Glutamatergic neuron (in vitro differentiated cells): ENCODE measurements at places on chromosomes 13 and 19. TPM values are rescaled to one million over a fixed set of nuclear protein-coding genes. Genes with fewer than 3 reads are reported as not detected.

MUC16 gene
- not detected for total RNA-seq

ZNF442 gene
- total RNA-seq = 1.2 TPM

SHD gene
- 254 TPM for total RNA-seq

ZNF471 gene
- 18.7 TPM for total RNA-seq

DNA sequence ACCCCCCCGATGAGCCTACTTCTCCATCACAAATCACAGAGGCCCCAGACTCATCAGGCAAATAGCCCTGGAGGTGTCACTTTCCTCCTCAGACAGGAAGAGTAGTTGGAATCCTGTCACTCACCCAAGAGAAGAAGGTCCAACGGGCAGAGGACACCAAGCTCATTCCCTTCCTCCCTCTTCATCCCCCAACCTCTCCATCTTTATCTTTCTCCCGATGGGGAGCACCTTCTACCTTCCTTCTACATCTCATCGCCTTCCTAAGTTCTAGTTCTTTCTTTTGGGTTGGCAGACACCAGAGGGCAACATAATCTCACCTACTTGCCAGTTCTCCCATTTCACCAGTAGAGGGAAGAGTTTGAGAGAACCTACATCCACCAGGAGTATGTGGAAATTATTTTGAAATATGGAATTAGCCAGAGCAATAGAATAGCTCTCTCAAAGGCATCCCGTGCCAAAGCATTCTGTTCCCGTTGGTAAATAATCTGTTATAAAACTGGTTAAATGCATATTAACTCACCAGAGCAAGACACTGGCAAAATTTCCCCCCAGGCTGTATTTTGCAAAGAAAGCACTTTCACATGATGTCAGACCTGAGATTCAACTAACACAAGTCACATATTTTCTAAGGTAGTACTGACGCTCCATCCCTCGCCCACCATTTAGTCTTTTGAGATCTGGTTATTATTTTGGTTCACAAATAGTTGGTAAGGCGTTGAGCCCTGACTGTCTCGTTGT lies 55.0 kb downstream of the ZIC5 start:
- DNase-seq = no peak

- no peak for DNase-seq
Measured at GRCh38 chr19:29926801-29927200, 15.2 kb upstream of the URI1 start.

GRCh38 chr13:37138926-37139325 lies 33.5 kb upstream of the CSNK1A1L start:
- DNase-seq = no peak

GRCh38 chr13:46386392-46387063 lies 524 bp downstream of the RUBCNL start:
- DNase-seq = no peak

DNA sequence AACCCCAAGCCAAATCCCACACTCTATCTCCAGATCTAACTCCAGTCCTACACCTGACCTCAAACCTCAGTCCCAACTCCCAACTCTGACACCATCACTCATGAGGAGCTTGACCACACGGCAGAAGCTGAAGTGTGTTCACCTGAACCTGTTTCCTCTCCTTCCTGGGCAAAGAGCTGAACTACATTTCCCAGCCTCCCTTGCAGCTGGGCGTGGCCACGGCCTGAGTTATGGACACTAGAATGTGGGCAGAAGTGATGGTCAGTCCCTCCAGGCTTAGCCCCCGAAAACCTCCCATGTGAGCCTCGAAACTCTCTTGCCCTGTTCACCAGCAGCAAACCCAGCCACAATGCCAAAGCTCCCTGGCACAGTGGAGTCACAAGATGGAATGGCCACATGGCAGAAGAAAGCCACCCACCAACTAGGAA lies 19.5 kb upstream of the MEIS3 start:
- peak; percentile 49 for DNase-seq

GRCh38 chr13:87792878-87793277 lies 121.7 kb downstream of the SLITRK5 start:
- no peak for DNase-seq

DNA sequence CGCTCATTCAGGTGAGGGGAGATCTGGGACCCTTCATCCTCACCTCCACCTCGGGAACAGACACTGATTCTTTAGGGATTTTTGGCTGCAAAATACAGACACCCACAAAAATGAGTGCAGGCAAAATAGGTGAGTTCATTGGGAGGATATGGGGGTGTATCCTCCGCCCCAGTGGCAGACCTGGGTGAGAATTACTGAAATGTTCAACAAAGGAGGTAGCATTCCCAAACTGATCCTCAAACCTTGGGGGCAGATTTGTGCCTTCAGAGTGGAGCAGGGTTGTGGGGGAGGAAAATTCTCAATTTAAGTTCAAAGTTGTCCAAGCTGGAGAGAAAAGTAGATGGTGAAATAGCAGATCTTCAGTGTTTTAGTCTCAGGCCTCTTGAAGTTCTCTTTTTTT lies 31.3 kb upstream of the SIN3B start:
- no peak for DNase-seq

ZNF497 gene
- total RNA-seq = 3.5 TPM

DNA sequence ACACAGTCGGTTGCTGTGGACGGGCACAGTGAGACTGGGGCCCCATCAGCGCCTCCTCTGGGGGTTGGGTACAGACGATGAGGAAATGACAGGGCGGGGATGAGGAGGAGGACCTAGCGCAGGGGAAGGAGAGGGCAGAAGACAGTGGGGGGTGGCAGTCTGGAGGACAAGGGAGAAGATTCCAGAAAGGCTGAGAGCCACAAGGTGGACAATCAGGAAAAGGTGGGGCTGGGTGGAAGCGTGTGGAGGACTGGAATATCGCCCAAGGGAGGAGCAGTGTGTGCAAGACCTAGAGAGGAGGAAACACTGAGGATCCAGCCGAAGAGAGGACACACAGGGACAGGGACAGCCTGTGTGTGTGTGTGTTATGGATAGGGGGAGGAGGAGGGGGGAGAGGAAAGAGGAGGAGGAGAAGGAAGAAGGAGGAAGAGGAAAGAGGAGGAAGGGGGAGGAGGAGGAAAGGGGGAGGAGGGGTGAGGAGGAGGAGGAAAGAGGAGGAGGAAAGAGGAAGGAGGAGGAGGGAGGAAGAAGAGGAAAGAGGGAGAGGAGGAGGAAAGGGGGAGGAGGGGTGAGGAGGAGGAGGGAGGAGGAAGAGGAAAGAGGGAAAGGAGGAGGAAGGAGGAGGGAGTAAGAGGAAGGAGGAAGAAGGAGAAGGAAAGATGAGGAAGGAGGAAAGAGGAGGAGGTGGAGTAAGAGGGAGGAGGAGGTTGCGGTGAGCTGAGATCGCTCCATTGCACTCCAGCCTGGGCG lies 15.8 kb upstream of the GARIN5A start:
- DNase-seq = no peak

PCP2 gene
- not detected for total RNA-seq

DNA sequence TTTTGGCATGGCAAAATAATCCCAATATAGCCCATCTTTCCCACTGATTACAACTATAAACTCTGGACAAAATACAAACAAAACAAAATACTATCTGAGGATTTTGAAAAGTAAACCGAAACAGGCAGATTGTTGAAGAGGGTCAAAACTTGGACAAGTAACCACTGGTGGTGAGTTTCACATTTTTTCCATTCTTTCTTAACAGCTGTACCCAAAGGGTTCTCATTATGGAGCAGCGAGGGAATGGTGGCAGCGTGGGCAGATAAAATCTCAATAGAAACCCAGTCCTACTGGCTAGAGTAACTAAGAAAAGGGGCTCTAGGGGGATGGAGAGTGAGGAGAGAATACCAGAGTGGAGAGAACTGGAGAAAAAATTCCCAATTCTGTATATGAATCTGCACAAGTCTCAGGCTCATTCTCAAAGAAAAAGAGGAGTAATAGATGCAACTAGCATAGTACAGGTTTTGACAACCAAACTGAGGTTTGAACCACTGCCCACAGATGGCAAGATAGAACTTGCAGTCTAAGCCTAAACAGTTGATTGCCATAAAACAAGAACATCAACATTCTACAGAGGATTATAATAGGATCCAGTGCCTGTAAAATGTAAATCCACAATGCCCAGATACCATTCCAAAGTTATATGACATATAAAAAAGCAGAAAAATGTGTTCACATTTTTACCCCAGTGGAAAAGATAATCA lies 284.5 kb downstream of the KCNRG start:
- DNase-seq = no peak

GRCh38 chr13:49829715-49830114 lies 37.2 kb upstream of the KPNA3 start:
- DNase-seq = no peak

KISS1R gene
- total RNA-seq = not detected

NXNL1 gene
- total RNA-seq = not detected

DNA sequence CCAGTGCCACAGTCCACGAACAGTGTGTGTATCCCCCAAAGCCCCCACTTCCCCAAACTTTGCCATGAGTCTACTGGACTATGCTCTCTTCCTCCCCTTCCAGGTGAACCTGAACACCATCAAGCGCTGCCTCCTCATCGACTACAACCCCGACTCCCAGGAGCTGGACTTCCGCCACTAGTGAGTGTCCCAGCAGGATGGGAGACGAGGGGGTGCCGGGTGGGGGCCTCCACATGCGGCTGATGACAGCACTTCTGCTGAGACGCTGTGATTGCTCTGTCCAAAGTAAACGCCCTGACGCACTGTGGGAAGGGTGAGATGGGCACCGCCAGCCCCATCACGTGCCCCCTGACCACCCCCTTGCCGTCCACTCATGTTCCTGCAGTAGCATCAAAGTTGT lies 2.0 kb upstream of the P2RY11 start:
- DNase-seq = no peak

DNA sequence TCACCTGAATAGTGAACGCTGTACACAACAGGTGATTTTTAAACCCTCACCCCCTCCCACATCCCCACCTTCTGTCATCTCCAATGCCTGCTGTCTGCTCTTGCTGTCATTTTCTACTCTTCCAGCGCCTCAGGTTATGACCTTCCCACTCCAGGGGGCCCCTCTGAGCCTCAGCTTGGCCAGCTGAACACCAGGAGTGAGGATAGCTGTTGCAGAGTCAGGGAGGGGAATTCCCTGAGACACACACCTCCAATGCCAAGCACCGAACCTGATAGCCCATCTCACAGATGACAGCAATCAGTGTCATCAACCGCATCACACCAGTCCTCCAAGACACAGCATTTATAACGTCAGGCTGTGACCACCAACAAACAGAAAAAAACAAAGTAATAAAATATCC lies 193.5 kb downstream of the ZNF536 start:
- DNase-seq = no peak

SLAIN1 gene
- total RNA-seq = 120 TPM

DNA sequence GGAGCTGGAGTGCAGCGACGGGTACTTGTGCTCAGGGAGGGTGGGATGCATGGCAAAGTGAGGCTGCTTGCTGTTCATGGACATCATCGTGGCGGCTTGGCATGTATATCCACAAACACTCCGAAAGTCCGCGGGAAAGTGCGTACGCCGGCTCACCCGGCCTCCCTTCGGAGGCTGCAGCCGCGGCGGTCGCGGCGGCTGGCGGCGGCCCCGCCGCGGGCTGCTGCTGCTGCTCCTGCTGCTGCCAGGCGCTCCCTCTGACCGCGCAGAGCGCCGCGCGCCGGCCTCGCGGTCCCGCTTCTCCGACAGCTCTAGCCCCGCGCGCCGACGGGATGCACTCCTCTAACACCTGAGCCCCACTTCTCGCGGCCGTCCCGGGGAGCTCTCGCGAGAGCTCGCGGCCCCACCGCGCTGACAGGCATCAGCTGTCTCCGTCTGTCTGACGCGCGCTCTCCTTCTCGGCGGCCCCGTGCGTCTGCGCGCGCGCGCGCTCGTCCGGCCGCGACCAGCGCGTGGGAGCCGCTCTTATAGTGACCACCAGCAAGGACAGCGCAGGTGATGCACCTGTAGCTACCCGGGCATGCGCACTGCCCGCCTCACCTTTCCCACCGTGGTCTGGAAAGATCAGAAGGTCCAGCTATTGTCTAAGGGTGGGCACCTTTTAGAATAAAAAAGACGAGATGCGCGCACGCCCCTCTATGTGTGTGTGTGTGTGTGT lies at the start of gene POU4F1:
POU4F1 (minus strand) TSS at position 313 of the 718 bp plus-strand sequence; CDS start at position 87, 226 bp downstream.
- DNase-seq = peak; percentile 95

DNA sequence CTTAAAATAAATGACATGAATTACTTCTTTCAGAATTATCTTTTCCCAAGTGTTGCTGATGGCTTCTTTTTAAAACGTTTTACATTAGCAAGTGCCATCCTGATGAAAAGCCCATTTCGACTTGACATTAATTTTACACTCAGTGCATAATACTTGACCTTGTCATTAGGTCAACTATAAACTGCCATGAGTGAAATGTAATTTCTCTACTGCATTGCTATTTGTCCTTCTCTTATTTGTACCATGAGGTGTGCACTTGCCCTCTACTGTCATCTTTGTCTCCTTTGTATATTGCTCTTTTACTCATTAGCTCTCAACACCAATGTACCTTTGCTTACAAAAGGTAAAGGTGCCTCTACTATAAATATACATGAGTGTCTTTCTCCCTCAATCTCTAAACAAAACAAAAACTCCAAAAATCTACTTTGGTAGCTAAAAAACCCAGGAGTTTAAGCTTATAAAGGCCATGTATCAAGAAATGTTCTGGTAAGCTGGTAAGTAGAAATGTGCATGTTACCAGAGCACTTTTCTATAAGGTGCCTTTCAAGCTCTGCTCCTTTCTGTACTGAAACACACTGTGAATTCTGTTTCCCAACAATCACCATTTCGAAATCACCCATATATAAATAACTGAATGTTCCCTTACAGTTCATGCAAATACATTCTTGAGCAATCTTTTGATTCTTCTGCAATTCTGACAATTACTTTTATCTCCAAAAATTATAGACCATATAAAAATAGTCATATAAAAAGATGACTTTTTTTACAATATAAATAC lies 351.4 kb downstream of the SLITRK5 start:
- no peak for DNase-seq

GRCh38 chr13:40508767-40509342 lies 157.6 kb downstream of the FOXO1 start:
- no peak for DNase-seq

GRCh38 chr13:37134411-37135041 lies 29.1 kb upstream of the CSNK1A1L start:
- DNase-seq = no peak

GRCh38 chr13:83634601-83635000 lies 247.7 kb downstream of the SLITRK1 start:
- no peak for DNase-seq

DNA sequence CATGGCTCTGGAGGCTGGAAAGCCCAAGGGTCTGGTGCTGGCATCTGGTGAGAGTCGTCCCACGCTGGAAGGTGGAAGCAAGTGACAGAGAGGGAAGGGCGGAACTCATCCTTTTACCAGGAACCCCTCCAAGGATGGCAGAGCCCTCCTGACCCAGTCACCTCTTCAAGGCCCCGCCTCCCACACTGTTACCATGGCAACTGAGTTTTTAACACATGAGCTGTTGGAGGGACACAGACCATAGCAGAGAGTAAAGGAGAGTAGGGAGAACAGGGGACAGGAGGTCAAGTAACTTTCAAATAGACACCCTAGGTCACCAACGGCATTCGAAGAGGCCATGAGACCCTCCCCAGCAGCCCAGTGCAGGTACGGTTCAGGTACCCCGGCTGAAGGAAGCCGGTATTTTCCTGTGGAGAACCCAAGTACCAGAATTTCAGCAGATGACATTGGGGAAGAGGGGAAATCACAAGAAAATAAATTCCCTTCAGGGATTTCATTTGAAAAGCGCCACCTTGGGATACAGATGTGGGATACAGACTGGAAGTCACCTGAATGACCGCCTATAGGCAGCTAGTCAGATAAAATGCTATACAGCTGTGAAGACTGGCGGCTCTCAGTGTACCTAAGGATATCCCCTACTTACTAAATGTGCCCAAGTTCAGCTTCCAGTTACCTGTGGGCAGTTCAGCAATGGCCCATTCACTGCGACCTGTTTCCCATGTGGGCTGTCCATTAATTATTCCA lies 8.0 kb downstream of the IL17D start:
- no peak for DNase-seq

IGFL4 gene
- total RNA-seq = 0.20 TPM
